Bronchus fibroblast of lung (primary cell): ENCODE measurements at places on chromosomes 3 and 15. TPM values are rescaled to one million over a fixed set of nuclear protein-coding genes. Genes with fewer than 3 reads are reported as not detected.

AEN gene
- total RNA-seq, result 32.4 and 35.1 TPM in 2 replicates

TGM5 gene
- total RNA-seq, result not detected in 2 replicates

NUP210 gene
- total RNA-seq, result not detected in 2 replicates

HTR3C gene
- total RNA-seq, result not detected in 2 replicates

IVD gene
- total RNA-seq, result 37.0 and 42.4 TPM in 2 replicates

PXYLP1 gene
- total RNA-seq, result 5.5 and 6.2 TPM in 2 replicates

CYP1A2 gene
- not detected in 2 replicates for total RNA-seq

CPLX3 gene
- total RNA-seq, result not detected in 2 replicates

ADAMTS17 gene
- total RNA-seq, result under 0.01 and 0.30 TPM in 2 replicates

TIGIT gene
- not detected in 2 replicates for total RNA-seq

PDZRN3 gene
- 3.7 TPM in 2 replicates for total RNA-seq

NPAP1 gene
- total RNA-seq, result not detected in 2 replicates

DIPK2A gene
- total RNA-seq, result 13.6 and 16.2 TPM in 2 replicates
